ENCODE measurements at places on chromosomes 3 and 15. TPM values are rescaled to one million over a fixed set of nuclear protein-coding genes. Genes with fewer than 3 reads are reported as not detected.

DNA sequence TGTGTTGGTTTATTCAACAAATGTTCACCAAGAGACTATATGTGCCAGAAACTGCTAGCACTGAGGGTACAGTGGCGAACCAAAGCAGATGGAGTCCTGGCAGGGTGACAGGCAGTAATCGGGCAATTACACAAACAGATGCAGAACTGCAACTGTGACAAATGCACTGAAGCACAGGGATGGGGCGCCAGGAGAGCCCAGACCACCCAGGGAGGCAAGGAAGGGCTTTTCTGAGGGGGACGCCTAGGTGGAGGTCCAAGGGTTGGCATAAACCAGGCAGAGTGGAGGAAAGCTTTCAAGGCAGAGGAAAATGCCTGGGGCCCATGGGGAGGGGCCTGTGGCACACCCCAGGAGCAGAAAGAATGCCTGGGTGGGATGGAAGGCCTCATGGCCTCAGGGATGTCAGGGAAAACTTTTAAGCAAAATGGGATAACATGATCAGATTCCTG, 5.5 kb downstream of the DIS3L start:
- DNase-seq, result no peak

SMCO1 gene
- not detected for total RNA-seq

DNA sequence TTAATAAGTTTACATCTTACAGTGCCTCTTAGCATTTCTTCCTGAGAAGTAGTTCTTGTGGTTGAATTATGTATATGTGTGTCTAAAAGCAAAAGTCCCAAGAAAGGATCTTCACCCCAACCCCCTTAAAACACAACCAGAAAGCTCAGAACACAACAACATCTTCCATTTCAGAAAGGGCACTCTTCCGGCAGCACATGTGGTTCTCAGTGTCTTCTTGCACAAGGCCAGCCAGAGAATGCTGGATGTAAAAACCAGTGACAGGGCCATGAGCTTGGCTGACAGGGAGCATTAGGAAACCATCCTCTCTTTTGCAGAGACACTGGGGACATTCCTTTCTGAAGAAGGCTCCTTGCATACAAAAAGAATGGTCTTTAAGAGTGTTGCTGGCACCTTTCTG, 45.0 kb downstream of the EEFSEC start:
- DNase-seq, result no peak

DNA sequence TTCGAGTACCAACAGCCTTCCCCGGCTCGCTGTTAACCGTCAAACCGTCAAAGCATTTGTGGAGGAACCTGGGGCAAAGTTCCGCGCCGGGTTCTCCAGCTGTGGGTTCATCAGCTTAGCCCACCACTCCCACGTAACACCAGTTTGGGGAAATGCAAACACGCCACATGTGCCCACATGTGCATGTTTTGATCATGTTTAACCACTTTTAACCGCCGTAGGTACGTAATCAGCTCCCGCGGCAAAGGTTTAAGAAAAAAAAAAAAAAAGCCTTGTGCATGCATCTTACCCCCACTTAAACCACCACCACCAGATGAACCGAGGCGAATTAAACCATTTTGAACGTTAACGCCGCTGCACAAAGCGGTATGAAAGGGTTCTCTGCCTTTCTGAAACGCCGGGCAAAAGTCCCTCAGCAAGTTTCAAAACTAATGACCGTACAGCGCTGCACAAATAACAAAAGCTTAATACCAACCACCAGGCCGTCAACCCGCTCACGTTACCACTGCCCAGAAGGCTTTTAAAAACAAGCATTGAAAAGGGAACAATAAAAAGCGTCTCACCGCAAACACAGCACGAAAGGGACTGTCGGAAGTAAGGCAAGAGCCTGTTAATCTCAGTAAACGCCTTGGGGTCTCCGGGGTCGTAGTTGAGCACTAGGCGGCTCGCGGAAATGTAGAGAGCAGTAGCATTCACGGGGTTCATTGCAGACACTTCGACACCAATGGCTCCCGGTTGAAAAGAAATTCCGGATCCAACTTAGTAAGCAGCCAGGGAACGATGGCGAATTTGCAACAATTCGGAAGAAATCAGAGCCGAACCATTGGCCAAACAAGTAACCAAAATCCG, 1.5 kb downstream of the MSL2 start:
- no peak for DNase-seq

GRCh38 chr3:39870706-39871105, 61.3 kb downstream of the MYRIP start:
- no peak for DNase-seq

DNA sequence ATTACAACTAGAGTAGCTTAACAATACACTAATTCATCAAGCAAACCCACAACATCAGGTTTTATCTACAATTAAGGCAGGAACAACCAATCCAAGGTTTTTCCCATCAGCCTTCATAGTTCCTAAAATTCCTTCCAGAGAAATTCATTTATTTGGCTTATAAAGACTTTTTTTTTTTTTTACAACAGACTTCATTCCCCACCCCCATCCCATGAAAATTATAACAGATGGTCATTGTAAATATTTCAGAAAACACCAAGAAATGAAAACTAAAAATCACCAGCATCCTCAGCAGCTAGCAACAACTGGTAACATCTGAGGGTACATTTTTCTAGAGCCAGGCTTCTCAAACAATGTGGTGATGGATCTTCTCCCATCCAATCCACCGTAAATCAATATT, 11.0 kb downstream of the SH3BP5 start:
- DNase-seq, result no peak

SHF gene
- 3.4 TPM for total RNA-seq

AGBL1 gene
- total RNA-seq, result not detected

- peak; percentile 99 for DNase-seq
Measured at GRCh38 chr3:185656321-185656840, 70.3 kb downstream of the SENP2 start.

DNA sequence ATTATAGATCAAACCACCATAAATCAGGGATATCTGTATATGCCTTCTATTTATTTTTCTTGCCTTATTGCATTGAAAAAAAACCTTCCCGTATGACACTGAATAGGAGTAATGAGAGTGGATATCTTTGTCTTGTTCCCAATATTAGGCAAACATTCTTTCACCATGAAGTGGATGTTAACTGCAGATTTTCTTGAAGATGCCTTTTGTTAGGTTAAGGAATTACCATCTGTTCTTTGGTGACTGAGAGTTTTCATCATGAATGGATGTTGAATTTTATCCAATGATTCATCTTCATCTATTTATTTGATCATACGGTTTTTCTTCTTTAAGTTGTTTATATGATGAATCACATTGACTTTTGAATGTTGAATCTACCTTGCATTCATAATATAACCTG, 47.1 kb upstream of the MECOM start:
- no peak for DNase-seq

- no peak for DNase-seq
Measured at GRCh38 chr3:20480786-20481365, 294.9 kb upstream of the SGO1 start.

- DNase-seq, result no peak
Measured at GRCh38 chr3:99931059-99931458, 113.4 kb downstream of the CMSS1 start.

- DNase-seq, result no peak
Measured at GRCh38 chr3:43893727-43894126, 203.0 kb downstream of the ABHD5 start.

All from HFFc6 (cell line).